NCI-H187 treated with DMSO at 0.1 percent for 48 hours (cell line): ENCODE measurements at places on chromosomes 6 and 20.

GRCh38 chr20:29740951-29741593 is 1516.4 kb upstream of the DEFB115 start:
- DNase-seq: no peak

DNA sequence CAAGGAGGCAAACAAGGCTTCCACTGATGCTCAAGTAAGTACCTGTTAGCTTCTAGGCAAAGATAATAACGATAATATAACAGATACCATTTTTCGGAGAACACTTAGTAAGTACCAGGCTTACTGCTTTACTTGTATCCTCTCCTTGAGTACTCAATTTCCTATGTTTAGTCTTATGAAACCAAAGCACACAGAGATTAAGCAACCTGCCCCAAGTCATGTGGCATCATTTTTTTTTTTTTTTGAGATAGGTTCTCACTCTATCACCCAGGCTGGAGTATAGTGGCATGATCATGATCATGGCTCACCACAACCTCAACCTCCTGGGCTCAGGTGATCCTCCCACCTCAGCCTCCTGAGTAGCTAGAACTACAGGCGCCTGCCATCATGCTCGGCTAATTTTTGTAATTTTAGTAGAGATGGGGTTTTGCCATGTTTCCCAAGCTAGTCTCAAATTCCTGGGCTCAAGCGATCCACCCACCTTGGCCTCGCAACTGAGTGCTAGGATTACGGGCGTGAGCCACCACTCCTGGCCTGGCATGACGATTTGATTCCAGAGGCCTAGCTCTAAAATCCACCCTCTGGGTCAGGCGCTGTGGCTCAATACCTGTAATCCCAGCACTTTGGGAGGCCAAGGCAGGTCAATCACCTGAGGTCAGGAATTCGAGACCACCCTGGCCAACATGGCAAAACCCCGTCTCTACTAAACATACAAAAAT is 14.0 kb downstream of the SPAG4 start:
- no peak for DNase-seq

DNA sequence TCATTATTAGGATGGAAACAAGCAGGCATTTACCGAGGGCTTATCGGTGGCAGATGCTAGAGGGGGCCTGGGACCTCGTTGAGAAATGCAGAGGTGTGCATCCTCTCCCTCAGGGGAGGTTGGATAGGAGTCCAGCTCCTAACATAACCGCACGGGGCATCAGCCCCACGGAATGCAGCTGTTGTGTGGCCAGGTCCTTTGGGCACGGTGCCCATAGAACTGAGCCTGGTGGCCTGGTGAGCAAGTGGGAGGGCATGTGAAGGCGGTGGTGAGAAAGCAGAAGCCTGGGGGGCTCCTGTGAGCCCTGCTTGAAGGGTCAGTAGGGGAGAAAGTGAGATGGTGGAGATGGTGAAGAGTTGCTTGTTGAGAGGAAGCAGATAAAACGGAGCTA is 143.7 kb downstream of the CDH26 start:
- DNase-seq: no peak

DNA sequence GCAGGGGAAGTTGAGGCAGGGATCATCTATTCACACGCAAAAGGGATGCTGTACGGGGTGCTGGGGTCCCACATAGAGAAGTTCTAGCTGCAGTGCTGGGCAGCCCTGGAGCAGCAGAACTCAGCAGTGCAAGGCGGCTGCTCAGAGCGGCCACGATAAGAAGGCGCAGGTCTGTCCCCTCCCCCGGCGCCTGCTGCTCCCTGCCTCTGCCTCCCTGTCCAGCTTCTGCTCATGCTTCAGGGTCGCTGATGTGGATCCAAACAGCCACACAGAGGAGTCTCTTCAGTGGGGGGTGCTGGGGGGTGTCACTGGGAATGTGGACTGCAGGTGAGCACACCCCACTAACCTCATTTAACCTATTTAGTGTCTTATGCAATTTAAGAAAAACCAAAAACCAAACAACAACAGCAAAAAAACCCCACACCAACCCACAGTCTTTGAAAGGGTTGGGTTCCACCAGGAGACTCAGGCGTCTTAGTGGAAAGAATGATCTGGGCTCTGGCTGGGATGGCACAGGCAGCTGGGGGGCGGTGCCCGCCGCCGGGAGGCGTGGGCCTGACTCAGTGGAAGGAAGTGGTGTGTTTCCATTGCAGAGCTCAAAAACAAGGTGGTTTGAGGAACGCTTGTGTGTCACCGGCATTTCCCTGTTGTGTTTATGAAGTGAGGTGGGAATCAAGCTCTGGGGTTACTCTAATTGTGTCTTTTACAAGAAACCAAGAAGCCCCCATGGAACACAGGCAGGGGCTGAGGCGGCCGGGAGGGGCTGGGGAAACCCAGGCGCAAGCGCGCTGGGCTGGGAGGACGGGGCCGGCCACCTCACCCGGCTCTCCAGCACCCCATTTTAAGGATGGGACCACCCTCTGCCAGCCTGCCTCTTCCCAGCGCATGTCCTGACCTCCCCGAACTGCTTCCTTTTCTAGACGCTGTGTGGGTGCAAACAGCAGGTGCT is 55.1 kb downstream of the IRF4 start:
- DNase-seq: no peak

DNA sequence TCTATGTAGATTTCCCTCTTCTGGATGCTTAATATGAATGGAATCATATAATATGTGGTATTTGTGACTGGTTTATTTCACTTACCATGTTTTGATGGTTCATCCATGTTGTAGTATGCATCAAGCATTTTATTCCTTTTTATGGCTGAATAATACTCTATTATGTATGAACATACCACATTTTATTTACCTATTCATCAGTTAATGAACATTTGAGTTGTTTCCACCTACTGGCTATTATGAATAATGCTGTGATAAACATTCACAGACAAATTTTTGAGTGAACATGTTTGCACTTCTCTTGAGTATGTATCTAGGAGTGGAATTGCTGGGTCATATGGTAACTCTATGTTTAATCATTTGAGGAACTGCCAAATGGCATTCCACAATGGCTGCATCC is 14.9 kb upstream of the ZNF451 start:
- no peak for DNase-seq

- no peak for DNase-seq
Observed at GRCh38 chr6:33746036-33746600, 587 bp downstream of the IP6K3 start.

DNA sequence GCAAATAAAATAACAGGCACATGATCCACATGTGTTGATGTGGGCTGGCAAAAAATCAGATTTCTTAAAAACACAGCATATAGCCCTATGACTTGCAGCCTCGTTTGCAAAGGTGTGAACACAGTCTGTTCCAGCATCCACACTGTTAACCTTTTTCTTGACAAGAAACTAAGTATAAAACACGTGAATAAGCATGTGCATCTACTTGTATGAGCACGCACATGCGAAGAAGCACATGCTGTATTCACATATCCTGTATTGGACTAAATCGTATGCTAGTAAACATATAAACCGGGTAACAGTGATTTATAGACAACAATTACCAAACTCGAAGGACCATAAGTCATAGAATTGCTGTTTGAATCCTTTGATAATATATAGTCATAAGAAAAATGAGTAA is 218.7 kb downstream of the HDGFL1 start:
- DNase-seq: no peak

DNA sequence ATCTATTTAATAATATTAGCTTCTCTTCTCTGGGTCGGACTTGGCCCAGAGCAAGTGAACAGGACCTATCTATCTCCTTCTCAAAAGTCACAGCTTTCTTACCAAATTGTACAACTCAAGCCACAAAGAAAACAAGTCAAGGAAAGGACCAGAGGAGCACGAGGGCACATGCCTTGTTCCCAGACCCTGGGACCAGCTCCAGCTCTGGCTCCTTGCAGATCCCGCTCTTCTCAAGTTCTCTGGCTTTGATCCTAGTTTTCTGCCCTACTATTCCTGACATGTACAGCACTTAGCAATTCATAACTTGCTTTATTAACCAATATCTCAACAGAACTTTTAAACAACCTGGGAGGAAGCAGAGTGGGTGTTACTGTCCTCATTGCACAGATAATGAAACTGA is 185.9 kb downstream of the ESR1 start:
- DNase-seq: no peak

- peak; percentile 97 for DNase-seq
Observed at GRCh38 chr6:109296452-109296851, 85.8 kb downstream of the CD164 start.
